ENCODE measurements at places on chromosomes 16 and 17. TPM values are rescaled to one million over a fixed set of nuclear protein-coding genes. Genes with fewer than 3 reads are reported as not detected.
A peak's percentile ranks its signal among the peaks of the same experiment; 100 is the strongest.

Gene KRTAP4-11
- total RNA-seq: not detected

GRCh38 chr16:56211435-56211981, 20.2 kb downstream of the GNAO1 start:
- no peak for DNase-seq
- no peak overlapping the region for H3K27ac ChIP-seq
- H3K27me3 ChIP-seq: no peaks in the 10 kb centered on the region

GRCh38 chr17:51461578-51462004, 201.2 kb downstream of the UTP18 start:
- no peak overlapping the region for H3K27ac ChIP-seq
- peak; percentile 42 for DNase-seq
- no peaks in the 10 kb centered on the region for H3K36me3 ChIP-seq
- H3K4me1 ChIP-seq: no peaks in the 10 kb centered on the region
- H3K4me3 ChIP-seq: no peak overlapping the region
- no peaks in the 10 kb centered on the region for H3K27me3 ChIP-seq

GRCh38 chr17:78774956-78775571, 7.0 kb downstream of the CYTH1 start:
- no peaks in the 10 kb centered on the region for H3K27me3 ChIP-seq
- H3K4me3 ChIP-seq: peak overlapping the region; percentile 55
- no peaks in the 10 kb centered on the region for H3K36me3 ChIP-seq
- H3K27ac ChIP-seq: peak overlapping the region; percentile 81

DNA sequence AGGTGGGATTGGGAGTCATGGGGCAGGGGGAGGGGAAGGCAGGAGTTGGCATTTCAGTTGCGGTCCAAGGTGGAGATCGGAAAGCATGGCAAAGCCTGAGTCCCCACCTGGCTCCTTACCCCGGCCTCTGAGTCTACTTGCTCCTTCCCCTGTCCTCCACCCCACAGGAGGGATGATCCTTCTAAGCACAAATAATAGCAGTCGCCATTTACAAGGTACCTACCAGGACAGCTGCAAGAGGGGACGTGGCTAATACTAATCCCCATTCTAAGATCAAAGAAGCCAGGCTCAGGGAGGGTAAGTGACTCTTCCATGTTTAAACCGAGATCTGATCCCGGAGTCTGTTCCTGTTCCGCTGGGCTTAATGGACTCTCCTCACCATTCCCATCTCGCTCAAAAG, 396.3 kb downstream of the SLC39A11 start:
- H3K4me3 ChIP-seq: no peak overlapping the region
- H3K27ac ChIP-seq: no peak overlapping the region
- no peaks in the 10 kb centered on the region for H3K4me1 ChIP-seq
- H3K36me3 ChIP-seq: no peaks in the 10 kb centered on the region

DNA sequence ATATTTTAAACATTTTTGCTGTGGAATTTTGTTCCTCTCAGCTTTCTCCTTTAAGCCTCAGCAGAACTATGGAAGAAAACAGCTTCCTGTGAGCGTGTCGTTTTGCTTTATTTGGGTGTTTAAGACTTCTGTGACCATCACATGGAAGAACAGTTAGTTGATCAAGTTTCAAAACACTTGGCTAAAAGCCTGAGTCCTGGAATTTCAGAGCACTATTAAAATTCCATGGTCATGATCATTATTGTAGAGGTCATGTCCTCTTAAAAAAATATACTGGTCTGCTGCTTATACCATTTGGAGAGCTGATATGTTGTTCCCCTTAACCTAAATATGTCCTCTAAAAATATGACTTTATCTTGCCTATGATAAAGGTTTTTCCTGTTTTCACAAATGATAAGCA, 12.6 kb upstream of the CDR2 start:
- peaks cover under 1% of the 10 kb centered on the region for H3K4me1 ChIP-seq
- no peak overlapping the region for H3K27ac ChIP-seq
- DNase-seq: no peak

Gene EVI2B
- 154 TPM for total RNA-seq

DNA sequence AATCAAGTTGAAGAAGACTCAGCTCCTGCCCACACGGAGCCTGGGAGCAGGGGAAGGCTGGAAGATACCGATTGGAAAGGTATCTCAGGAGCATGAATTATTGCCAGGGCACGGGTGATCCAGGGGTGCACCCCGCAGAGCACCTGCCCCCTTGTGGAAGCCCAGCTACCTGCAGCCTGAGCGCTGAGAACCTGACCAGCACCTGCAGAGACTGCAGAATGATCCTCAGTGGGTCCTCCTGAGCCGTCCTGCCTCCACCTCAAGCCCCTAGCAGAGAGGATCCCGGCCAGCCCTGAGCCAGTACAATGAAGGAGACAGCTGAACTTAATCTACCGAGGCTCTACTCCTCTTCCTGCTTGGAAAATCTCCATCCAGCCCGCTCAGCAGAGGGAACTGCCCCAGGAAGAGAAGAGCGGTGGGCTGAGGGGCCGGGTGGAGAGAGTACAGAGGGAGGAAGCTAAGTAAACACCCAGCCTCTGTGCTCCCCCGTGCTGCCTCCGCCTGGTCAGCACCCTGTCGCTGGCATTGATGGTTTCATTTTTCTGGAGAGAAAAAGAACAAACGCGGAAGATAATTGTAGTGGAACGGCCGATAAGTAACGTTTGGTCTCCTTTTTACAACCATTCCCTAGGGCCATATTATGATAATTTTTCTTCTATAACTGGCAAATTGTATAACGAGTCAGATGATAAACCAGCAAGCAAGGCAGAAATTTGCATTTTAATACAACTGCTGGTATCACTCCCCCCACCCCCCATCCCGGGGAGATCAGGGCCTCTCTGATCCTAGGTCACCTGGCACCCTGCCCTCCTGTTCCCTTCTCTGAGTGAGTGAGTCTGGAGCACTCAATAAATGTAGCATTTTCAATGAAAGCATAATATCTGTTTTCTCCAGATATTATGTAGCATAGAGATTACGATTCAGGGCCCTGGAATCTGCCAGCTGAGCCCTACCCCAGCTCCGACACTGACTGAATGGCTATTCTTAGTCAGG, 204.5 kb upstream of the RPL38 start:
- DNase-seq: peak; percentile 64
- H3K4me1 ChIP-seq: no peaks in the 10 kb centered on the region
- no peaks in the 10 kb centered on the region for H3K27me3 ChIP-seq
- no peaks in the 10 kb centered on the region for H3K36me3 ChIP-seq
- H3K4me3 ChIP-seq: no peak overlapping the region

DNA sequence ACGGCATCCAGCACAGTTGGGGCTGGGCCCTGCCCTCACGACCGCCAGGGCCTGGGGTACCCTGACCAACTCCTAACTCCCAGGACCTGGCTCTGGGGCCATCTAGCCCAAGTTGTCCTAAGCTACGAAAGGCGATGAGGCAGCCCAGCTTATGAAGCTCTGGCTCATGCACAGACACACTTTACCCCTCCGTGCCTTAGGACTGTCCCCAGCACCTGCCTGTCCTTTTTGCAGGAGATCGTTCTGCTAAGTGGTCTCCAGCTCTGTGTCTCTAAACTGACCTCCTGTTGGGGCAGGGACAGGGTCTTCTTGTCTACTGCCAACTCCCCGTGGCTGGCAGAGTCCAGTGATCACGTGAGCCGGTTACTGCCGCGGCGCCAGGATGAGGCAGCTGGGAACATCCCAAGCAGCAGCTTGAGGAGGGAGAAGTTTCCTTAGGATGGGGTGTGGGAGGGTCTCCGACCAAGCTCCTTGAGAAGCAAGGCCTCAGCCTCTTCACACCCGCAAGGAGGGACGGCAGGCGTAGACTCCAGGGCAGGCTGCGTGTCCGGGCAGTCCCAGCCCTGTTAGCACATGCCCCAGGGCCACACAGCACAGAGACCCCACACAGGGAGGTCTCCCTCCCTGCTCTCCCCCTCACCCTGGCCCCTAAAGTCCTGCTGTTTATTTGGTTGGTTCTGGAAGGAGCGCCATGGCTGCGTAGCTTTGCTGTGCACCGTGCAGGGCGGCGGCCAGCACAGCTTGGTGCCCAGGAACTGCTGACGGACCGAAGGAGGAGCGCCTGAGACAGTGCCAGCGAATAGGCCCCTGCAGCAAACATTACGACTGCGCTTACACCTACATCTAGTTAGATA, 16.4 kb upstream of the METRNL start:
- H3K4me3 ChIP-seq: no peak overlapping the region
- H3K27me3 ChIP-seq: no peaks in the 10 kb centered on the region
- DNase-seq: no peak
- H3K27ac ChIP-seq: no peak overlapping the region
- no peaks in the 10 kb centered on the region for H3K4me1 ChIP-seq

DNA sequence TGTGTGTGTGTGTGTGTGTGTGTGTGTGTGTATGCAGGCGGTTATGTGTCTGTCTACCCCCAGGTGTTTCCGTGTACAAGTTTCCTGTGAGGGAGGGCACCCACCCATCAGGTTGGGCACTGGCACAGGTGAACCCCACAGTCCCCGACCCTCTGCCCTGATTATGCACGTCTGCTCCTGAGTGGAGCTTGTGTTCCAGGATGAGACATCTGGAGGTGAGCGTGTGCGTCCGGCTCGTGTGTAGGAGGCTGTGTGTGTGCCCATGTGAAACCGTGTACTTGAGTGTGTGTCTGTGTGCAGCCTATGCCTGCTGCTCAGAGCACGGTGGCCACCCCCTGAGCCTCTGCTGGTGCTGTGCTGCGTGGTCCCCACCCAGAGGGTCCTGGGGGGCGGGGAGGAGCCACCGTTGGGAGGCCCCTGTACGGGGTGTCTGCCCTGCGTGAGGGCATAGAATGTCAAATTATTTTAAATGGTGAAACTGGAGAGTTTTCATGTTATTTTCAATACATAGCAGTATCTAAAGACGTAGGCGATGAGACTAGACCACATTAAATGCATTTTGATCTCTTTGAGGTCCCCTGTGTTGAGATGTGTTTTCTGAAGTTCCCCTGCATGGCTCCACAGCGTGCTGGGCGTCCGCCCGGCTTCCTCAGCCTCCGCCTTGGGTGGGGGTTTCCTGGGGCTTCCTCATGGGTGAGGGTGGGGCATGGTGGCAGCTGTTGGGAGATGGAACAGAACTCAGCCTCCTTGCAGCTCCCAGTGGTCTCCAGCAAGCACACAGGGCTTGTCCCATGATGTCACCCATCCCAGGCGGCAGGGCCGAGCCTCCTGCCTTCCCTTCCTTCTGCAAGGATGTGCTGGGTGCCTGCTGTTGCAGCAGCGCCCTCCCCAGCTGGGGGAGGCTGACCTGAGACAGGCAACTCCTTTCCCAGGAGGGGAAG, 43.4 kb downstream of the KCNJ12 start:
- H3K4me3 ChIP-seq: peak overlapping the region; percentile 49
- peak overlapping the region; percentile 83 for H3K27ac ChIP-seq
- no peaks in the 10 kb centered on the region for H3K27me3 ChIP-seq
- no peaks in the 10 kb centered on the region for H3K36me3 ChIP-seq
- no peaks in the 10 kb centered on the region for H3K4me1 ChIP-seq

DNA sequence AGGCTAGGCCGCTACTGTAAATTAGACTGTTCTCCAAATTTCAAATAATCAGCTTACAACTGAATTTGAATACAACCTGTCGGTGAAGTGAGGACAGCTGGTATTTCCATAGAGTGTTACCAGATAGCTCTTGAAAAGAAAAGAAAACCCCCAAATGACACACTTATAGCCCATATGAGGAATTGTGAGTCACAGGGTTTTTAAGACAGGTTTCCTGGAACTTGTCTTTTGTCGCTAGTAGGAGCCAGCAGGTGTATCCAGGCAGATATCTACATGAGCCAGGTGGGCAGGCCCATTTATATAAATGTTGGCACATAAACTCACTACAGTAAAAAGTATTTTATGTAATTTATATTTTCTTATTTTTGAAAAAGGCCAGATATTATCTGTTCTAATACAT, 24.0 kb downstream of the TNRC6A start:
- no peak overlapping the region for H3K4me3 ChIP-seq
- no peak for DNase-seq
- H3K27ac ChIP-seq: no peak overlapping the region
- H3K4me1 ChIP-seq: peaks cover 5% of the 10 kb centered on the region
- no peaks in the 10 kb centered on the region for H3K36me3 ChIP-seq
- no peaks in the 10 kb centered on the region for H3K27me3 ChIP-seq

GRCh38 chr17:44807817-44808155, 22.3 kb downstream of the GJC1 start:
- H3K27me3 ChIP-seq: no peaks in the 10 kb centered on the region
- no peak overlapping the region for H3K27ac ChIP-seq
- DNase-seq: no peak
- no peaks in the 10 kb centered on the region for H3K36me3 ChIP-seq

- H3K27ac ChIP-seq: no peak overlapping the region
- no peak for DNase-seq
- no peaks in the 10 kb centered on the region for H3K36me3 ChIP-seq
- H3K4me1 ChIP-seq: no peaks in the 10 kb centered on the region
Measured at GRCh38 chr16:19913340-19913645, 28.6 kb upstream of the GPRC5B start.

- no peak overlapping the region for H3K4me3 ChIP-seq
- H3K27ac ChIP-seq: no peak overlapping the region
- H3K27me3 ChIP-seq: no peaks in the 10 kb centered on the region
- no peak for DNase-seq
- no peaks in the 10 kb centered on the region for H3K4me1 ChIP-seq
Measured at GRCh38 chr17:13503526-13503925, 98.2 kb downstream of the HS3ST3A1 start.

DNA sequence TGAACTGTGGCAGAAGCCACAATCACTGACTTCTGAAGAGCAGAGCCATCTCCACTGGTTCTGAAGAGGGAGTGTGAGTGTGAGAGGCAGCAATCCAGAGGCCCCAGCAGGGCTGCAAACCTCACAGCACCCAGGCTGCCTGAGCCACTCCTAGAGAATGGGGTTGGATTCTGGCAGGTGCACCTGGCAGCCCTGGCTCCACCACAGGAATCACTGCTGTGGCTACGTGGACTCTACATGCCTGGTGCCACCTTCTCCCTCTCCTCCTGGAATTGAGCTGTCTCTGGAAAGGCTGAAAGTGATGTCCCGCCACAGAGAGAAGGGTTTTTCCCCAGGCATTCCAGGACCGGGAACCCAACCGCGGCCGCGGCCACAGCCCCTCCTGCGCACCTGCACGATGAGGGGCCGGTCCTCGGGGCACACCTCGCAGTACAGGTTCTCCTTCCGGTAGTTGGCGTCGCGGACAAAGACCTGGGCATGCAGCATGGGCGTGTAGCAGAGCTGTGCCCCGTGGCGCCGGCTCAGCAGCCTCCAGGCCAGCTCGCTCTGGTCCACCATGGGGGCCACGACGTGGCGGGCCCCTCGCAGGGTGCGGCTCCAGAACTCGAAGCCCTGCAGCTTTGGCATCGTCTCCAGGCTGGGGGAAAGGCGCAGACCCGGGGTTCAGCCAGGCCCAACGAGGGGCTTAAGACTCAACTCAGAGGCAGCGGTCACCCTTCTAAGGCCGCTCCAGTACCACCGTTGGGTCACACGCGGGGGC, 991 bp downstream of the DUS1L start:
- peak overlapping the region; percentile 86 for H3K27ac ChIP-seq
- peaks cover 27% of the 10 kb centered on the region for H3K4me1 ChIP-seq
- H3K36me3 ChIP-seq: peaks cover 6% of the 10 kb centered on the region

GRCh38 chr16:3938471-3938842, 57.9 kb upstream of the CREBBP start:
- H3K36me3 ChIP-seq: no peaks in the 10 kb centered on the region
- DNase-seq: no peak
- H3K27me3 ChIP-seq: no peaks in the 10 kb centered on the region
- H3K4me3 ChIP-seq: peak overlapping the region; percentile 35
- no peak overlapping the region for H3K27ac ChIP-seq

Gene ZNF385C
- 0.45 TPM for total RNA-seq

Gene TGFB1I1
- total RNA-seq: 0.49 TPM

Data from naive thymus-derived CD4-positive, alpha-beta T cell (primary cell).